ENCODE measurements at places on chromosomes 6 and 20.

GRCh38 chr6:11475016-11475415, 62.5 kb upstream of the TMEM170B start:
- no peak for DNase-seq

DNA sequence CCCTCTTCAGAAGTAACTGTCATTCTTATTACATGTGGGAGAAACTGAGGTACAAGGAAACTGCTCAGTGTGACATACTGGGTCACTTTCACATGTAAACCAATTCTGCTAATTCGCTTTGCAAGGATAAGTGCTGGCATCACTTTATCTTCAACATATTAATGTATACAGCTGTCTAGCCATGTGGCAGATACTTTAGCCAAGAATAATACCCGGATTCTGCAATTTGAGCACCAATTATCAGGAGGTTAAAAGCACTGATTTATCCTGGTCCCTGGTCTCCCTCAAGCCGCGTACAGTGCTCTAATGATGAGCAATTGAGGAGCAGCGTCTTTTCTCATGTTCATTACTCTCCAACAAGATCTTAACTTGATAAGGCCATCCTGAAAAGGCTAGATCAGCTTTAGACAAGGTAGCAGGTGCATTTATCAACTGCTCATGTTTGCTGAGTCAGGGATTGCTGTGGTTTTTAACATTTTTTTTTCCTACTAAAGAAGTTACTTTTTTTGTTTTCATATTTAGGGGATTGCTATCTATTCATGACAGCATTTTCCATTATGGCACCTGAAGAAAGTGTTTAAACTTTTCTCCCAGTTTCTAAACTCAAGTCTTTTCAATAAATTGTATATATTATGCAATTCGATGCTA, 1066.3 kb upstream of the MAP3K7 start:
- DNase-seq, result no peak

- DNase-seq, result no peak
Measured at GRCh38 chr6:44275271-44275748, 5.1 kb downstream of the TMEM151B start.

DNA sequence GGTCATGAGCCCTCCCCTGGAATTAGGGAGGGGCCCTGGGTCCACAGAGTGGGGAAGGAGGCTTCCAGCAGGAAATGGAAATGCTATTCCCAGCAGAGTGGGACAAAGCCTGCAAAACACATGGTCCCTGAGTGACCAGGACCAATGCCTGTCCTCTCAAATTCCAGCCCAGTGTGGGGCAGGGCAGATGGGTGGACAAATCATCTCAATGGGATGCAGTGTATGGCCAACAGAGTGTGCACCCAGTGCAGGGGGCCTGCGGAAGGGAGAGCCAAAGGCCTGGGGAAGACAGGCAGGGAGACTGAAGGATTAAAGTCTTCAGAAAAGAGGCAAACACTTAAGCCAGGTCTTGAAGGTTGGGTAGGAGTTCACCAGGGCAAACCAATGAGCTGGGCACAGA, 28.7 kb upstream of the PHACTR3 start:
- DNase-seq, result no peak

DNA sequence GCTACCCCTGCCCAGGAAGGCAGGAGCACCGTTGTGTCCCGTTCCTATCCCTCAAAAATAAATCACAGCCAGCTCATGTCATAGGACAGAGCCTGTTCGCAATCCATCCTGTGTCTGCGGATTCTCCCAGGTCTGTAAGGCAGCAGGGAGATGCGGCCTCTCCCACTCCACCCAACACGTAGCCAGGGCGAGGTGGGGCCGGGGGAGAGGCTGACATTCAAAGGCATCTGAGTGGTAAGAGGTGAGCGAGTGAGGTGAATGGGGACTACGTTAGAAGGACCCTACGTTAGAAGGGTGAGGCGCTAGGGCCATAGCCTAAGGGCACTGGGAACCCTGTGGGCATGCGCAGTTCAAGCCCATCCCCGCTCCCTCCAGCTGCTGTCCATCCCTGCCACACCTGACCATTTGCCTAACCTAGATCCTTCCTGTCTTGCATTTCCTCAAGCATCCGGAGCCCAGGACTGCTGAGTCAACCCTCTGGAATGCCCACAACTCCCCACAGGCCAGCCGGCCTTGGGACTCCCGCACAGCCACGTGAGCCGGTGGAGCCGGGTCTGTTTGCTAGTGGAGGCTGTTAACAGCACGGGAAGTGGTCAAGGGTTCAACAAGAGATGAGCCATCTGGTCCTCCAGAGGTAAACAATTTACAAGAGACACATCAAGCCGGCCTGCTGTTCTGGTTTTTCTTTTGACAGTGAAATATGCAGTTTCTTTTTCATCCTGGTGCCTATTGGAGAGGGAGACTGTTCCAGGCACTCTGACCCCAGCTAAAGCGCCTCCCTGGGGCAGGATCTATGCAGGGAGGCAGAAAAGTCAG, 45.9 kb downstream of the RIPOR3 start:
- no peak for DNase-seq

GRCh38 chr6:9140172-9140571, 704.8 kb upstream of the SLC35B3 start:
- no peak for DNase-seq

- DNase-seq, result no peak
Measured at GRCh38 chr6:111824608-111825337, 48.5 kb downstream of the FYN start.

All from stimulated activated CD4-positive, alpha-beta T cell treated with anti-CD3 and anti-CD28 coated beads, Interleukin-4, amount 100 ng/mL, for 1 hour (primary cell).